Transverse colon (tissue), 4 donors: ENCODE measurements at places on chromosomes 4 and X.

GRCh38 chr4:43456383-43456782, 563.9 kb downstream of the GRXCR1 start:
- no peak for DNase-seq

GRCh38 chr4:126916049-126916625, 716.6 kb upstream of the INTU start:
- DNase-seq: no peak

GRCh38 chrX:2484721-2485648, 15.8 kb downstream of the DHRSX start:
- no peak for DNase-seq

DNA sequence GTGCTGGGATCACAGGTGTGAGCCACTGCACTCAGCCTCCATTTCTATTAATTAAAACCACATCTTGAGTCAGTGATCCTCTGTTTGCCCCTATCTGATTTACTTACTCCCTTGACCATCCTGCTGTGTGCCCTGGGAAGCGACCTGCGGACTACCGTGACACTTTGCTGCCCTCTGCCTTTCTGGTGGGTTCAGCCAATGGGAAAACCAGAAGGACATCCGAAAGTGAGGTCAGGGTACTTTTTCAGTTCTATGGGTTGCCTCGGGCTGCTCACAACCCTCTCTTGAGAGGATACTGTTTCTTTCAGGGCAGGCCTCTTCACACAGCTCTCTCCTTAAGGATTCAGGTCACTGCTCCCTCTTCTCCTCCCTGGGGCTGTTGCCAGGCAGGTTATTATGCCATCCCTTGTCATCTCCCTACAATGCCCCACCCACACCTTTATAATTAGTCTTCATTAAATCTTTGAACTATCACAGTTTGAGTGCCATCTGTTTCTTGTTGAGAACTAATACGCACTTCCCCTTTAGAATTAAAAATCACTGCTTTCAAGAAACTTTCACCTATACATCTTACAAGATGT, 21.4 kb downstream of the PLAC8 start:
- DNase-seq: no peak

DNA sequence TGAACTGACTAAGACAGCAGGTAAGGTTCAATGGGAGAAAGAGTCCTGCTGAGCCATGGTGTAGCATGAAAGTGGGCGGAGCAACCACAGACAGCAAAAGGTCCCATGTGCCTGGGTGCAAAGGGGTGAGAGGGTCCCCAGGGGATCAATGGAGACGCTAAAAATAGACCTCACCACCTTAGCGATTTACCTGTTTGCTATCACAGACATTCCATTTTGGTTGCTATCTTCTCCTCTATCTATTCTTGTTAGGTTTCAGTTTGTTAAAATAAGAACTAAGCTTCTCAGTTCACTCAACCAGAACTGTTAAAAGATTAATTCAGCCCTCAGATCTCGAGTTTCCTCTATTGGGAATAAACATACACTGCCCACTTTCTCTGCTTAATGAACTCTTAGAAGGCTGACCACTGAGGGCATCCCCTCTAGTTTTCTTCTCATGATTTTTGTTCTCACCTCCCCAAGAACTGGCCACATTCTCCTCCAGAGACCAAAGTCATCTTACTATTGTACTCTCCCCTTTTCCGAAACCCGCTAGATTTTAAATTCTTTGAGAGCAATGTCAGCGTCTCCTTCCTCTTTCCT, 136.7 kb downstream of the PARM1 start:
- DNase-seq: no peak

GRCh38 chr4:111797455-111798163, 347.6 kb upstream of the FAM241A start:
- no peak for DNase-seq

DNA sequence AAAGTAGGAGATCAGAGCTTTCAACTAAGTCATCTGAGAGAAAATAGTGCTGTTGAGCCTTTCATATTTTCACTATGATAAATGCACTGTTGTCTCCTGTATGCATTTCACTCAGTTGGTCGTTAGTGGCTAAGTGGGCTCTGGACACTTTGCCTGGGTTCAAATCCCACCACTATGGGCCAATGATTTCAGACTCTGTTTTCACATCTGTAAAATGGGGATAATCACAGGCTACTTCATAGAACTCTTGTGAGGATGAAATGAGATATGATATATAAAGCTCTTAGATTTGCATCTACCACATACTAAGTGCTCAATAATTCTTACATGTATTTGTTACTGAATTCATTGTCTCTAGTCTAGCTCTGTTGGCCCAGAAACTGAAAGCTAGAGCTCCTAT, 16.8 kb downstream of the LNX1 start:
- DNase-seq: no peak

- no peak for DNase-seq
These were observed 27.5 kb downstream of the LIAS start for GRCh38 chr4:39486221-39486804.

- no peak for DNase-seq
These were observed 45.5 kb upstream of the PRKG2 start for GRCh38 chr4:81260443-81261101.

DNA sequence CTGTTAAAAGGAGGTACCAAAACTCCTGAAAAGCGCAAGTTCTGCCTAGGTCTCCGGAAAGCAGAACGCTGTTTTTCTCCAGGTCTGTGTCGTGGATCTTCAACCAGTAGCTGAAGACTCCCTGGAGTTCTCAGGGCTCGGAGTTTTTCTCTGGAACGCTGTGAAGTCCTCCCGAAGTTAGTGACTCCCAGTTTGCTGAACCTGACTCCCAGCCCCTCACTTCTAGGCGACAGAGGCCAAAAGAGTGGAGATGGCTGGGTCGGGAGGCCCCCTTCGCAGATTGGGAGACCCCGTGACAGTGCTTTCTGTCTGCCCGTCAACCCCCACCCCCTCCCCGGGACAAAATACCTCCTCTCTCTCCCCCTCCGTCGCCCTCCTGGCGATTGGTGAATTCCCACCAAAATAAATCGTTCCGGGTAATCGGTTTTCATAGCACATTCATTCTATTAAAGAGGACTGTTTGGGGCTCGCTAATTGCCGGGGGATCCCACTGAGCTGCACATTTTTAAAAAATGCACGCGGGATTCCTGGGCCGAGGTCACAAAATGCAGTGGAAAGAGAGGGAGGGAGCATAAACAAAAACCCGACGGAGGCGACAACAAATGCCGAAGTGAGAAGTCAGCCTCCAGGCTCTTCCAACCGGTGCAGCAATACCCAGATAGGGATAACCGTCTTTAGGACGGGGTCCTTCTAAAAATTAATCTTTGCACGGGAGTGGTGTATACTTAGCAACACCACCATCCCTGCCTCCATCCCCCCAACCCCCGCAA, 4.0 kb upstream of the MSX1 start:
- no peak for DNase-seq

DNA sequence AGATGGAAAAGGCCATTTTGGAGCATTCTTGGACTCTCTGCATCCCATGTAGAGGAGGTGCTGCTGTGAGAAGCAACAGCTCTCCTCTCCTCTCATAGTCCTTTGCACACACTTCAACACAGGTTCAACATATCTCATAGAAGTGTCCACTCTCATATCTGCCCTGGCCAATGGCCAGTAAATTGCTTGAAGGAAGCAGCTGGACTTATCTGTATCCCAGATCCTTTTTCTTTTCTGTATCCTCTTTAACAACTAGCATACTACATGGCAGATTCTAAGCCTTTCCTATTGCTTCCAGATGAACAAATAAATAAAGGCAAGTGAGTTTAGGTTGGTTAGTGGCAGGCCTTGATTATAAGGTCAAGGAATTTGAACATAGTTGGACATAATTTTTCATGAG, 122.0 kb downstream of the HS6ST2 start:
- DNase-seq: no peak

- DNase-seq: no peak
These were observed 66.8 kb downstream of the HHIP start for GRCh38 chr4:144712775-144713174.
